ENCODE measurements at places on chromosomes 16 and 17.

- DNase-seq, result no peak
Measured at GRCh38 chr16:59881376-59881775, 1147.3 kb upstream of the GOT2 start.

DNA sequence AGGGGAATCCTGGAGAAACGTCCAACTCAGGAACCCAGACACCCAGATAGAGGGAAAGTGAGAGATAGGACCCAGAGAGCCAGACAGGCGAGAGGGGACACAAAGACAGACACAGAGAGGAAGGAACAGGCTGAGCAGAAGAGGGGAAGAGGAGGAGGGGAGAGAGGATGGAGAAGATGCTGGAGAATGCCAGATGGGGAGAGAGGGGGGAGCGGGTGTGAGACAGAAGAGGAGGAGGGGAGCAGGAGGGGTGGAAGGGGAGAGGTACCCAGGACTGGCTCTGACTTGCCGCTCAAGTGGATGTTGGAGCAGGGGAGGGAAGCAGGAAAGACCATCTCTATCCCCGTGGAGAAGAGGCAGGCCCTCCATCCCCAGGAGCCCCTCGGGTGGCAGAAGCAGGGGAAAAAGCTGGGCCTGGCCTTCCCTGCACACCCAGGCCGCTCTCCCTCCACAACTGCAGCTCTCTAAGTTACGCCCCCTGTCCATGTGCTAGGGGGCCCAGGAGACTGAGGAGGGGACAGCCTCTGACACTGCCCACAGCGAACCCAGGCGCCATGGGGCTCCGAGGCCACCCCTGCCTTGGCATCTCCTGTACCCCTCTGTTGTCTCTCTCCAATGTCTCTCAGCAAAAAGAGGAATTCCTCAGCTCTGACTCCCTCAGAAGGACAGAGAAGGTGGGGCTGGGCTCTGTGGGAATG lies 4.8 kb downstream of the PPP1R9B start:
- DNase-seq, result no peak

DNA sequence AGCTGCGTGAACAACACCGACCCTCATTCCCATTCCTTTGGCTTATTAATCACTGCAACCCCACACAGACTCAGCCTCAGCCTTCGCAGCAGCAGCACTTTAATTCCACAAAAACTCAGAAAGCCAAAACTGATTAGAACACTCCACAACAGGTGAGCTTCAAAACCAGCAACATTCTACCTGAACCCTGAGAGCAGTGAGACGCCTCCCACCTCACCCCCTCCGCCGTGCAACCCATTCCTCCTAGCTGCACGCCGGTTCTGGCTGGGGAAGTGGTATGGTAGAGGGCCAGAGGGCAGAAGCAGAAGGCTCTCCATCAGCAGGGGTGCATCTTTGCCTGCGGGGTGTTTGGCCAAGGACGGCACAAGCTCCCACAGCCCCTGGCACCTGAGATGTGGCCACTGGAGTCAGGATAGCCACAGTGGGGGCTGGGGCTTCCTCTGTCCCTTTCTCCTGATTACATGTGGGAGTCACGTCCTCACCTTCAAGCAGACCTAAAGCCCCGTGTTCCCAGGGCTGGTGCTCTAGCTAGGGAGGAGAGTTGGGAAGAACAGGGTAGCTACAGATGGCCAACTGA lies 1.6 kb downstream of the BORCS6 start:
- DNase-seq, result no peak

GRCh38 chr17:1109606-1110540 lies 69.9 kb downstream of the ABR start:
- no peak for DNase-seq

DNA sequence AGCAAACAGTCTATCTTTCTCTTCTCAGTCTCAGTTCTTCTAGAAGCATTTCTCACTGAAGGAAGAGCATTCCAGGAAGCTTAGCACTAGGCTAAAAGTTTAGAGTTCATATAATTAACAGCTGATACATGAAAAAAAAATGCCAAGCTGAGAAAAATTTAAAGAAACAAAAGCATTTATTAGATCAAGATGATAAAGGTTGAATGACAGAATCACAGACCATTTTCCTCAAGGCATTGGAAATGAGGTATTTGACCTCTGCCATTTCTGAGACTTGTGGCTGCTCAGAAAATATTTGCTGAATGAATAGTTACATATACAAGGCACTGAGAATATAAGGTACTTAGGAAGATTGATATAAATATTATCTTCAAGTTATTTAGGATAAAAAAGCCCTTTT lies 901.6 kb upstream of the GOT2 start:
- no peak for DNase-seq

DNA sequence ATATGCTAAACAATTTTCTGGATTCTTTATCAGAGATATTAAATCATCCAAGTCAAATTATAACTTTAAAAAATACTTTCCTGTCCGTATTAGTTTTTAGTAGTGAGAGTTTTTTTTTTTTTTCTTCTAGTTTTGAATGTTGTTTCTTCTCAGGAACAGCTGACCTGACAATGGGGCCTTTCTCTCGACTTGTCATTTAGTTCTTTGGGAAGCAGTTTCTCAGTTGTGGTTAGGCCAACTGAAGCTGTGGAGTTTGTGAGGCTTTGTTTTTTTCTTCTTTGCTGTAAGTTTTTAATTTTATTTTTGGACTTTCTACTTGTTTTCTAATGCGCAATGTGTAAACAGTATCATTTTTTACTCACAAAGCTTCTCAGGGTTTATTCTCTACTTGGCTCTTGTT lies 140.8 kb downstream of the FTO start:
- DNase-seq, result no peak

DNA sequence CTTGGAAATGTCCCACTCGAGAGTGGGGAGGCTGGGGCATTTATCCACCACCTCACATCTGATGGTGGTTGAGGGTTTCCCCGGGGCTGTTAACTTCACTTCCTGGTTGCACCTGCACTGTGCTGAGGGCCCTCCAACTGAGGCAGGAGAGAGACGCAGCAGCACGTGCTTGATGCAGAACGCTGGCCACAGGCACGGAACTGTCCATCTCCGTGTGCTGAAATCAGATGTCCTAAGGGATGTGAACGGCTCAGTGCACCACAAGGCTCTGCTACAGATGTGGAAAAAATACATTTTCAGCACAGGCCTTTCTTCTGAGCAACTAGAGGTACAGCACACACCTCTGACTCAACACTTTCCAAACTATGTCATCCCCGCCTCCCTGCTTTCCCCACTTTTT lies 114.8 kb upstream of the C16orf82 start:
- no peak for DNase-seq

DNA sequence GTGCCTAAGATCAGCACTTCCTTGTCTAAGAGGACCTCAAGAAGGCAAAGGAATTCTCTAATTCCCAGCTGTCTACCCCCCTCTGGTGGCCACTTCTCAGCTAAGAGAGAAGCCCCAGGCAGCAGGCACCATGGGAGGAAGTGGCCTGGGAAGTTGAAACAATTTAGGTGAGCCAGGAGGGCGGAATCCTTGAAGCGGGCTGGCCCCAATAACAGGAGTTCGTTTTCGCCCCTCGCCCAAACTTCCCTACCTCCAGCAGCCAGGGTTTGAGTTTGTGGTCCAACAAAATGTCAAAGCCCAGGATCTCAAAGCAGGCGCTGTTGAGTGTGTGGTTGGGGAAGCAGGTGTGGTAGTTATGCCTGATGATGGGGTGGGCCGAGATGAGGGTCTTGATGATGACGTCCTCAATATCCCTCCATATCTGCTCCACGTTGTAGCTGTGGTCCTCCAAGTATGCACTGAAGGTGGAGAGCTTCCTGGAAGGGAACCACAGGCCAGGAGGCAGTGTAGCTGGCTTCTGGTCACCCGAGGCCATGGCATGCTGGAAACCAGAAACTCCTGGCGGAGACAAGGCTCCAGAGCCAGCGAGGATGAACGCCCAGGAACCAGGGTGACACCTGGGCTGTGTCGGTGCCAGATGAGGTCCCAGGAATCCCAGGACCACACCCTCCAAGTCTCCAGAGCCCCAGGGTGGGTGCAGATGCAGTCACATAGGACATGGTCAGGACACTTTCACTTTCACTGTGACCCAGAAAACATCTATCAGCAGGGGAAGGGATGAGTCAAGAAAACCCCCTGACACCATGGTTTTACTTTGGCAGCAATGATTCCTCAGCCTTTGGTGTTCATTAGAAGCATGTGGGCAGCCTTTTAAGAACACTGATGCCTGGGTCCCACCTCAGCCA lies 25.6 kb downstream of the TTLL6 start:
- DNase-seq, result peak; percentile 37

- no peak for DNase-seq
Measured at GRCh38 chr16:80299416-80299815, 241.4 kb upstream of the DYNLRB2 start.

DNA sequence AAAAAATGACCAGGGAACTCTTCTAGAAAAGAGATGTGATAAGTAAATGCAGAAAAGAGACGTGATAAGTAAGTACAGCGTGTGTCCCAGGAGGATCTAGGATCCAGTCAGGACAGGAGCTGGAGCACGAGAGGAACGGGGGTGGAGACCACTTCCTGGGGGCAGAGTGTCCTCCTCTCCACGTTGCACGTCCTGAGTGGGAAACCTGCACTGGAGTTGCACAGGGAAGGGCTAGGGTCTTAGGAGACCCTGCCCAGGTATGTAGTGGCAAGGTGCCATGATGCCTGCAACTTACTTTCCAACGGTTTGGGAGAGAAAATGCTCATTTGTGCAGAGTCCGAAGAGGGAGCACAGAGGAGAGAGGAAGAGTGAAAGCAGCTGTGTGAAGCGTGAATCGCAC lies 55.8 kb downstream of the RNF213 start:
- DNase-seq, result no peak

- no peak for DNase-seq
Measured at GRCh38 chr17:70184770-70185169, 15.4 kb downstream of the KCNJ2 start.

DNA sequence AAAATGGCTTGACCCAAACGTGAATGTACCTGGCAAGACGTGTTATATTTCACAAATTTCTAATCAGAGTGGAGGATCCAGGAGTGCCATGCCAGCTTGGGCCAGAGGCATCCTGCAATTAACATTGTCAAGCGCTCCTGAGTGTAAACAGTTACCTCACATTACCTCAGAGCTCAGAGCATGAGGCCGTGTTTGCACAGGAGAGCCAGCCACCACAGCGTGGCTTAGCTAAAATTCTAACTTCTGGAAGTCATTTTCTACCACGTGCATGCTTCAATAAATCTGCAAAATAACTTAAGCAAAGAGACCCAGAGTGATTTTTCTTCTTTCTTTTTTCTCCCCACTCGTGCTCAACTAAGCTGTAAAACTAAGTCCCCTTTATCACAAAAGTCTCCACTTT lies 769.0 kb downstream of the KCNJ2 start:
- no peak for DNase-seq

DNA sequence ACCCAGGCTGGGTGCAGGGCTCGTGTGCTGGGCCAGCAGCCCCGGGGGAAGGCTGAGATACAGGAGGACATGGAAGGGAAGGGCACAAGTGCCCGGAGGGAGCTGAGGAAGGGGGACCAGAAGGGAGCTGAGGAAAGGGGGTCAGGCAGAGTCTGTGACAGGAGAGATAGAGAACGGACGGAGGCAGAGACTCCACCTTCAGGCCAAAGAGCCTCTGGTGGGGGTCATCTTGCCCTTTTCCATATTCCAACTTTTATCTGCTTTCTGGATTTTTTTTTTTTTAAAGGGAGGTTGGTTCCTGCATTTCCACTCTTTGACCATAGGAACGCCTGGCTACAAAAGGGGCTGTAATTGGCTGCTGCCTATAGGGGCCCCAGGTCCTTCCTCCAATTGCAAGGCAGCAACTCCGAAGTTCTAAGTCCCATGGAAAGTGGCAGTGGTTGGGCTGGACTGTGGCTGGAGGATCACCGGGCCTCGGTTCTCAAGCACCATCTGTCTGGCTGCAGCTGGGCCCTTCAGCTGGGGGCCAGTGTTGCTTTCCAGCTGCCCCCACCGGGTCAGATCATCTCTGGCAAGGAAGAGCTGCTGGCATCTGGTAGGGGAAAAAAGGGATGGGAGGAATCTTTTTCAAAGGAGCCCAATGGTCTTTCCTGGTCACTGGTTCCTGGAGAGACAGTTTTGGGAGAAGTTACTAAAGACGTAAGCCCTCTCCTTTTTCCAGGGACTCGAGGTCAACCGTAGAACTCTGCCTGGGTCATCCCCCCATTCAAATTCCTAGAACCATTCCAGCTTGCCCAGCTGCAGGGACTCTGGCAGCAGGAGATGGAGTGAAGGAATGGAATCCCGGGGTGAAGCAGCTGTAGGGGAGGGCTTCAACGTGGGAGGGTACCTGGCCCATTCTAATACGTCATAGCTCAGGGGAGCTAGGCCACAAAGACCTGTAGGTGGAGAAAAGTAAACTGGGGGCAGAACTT lies 13.1 kb upstream of the MRPS23 start:
- DNase-seq, result no peak

- no peak for DNase-seq
Measured at GRCh38 chr16:61549327-61549726, 486.9 kb downstream of the CDH8 start.

DNA sequence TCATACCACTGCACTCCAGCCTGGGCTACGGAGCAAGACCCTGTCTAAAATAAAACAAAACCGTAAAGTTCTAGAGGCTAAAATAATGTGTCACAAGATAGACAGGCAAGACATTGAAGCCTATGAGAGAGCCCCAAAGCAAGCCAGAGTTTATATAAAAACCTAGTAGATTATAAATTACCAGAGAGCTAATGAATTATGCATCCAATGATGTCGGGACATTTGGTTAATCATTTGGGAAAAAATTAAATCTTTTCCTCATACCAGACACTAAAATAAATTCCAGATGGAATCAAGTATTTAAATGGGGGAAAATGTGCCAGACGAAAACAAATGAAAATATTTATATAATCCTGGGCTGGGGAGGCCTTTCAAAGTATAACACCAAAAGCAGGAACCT lies 24.2 kb downstream of the CCDC40 start:
- no peak for DNase-seq

DNA sequence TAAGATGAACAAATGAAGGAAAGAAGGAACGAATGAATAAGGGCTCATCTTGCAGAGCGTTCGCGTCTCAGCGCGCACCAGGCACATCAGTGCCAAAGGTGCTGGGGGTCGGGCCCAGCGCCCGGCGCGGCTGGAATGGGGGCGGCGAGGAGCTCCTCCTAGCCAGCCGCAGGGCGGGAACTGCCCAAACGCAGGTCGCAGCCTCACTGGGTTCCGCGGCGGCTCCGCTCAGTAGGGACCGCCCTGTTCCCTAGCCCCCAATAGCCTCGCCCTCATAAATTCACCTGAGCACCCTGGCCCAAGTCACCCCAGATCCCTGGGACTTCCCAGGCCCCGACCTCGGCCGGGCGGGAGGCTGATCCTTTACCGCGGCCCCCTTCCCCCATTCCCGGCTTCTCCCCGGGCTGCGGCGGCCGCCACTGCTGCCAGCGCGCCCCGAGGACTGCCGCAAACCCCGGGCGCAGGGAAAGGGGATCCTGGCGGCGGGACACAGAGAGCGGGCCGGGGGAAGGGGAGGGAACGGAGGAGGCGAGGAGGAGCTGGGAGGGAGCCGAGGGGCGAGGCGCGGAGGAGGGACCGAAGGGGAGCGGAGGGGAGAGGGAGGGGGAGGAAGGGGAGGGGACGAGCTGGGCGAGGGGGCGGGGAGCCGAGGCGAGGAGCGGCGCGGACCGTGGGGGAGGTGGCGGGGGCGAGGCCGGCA lies 377 bp upstream of the CRHR1 start:
- DNase-seq, result peak; percentile 79

DNA sequence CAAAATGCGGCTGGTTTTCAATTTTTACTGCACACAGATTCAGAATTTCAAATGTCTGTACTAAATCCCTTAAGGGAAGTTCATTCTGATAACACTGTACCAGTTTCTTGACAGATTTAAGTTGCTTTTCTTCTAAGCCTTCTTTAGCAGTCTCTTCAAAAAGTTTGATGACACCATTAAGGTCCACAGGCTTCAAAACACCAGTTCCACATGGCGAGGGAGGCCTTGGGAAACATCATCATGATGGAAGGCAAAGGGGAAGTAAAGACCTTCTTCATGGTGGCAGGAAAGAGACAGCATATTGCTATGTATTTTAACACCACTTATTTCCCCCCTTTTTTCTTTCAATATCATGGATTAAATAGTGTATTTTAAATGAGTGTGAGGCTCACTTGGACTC lies 24.5 kb downstream of the NLRC5 start:
- no peak for DNase-seq

Data from NCI-H1436 (cell line).